NCI-H2081 treated with DMSO at 0.1 percent for 48 hours (cell line): ENCODE measurements at places on chromosomes 6 and 20.
A peak's percentile ranks its signal among the peaks of the same experiment; 100 is the strongest.

- peak; percentile 65 for DNase-seq
Measured at GRCh38 chr20:14055127-14055742, 59.9 kb downstream of the MACROD2 start.

DNA sequence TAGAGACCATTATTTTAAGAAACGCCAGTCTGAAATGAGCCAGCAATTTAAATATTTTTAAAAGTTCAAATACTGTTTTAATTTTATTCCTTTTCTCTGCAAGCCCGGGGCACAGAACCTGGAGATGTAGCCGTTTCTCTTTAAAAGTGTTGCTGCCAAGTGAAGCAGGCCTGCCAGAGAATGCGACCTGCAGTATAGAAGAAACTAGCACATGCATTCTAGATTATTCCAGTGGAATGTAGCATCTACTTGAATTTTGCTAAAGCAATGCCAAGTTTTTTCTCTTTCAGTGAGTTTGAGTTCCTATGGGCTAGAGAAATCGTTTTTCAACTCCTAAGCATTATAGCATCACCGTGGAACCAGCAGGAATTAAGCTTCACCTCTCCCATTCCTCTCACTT is 101.3 kb downstream of the QRSL1 start:
- DNase-seq, result no peak

DNA sequence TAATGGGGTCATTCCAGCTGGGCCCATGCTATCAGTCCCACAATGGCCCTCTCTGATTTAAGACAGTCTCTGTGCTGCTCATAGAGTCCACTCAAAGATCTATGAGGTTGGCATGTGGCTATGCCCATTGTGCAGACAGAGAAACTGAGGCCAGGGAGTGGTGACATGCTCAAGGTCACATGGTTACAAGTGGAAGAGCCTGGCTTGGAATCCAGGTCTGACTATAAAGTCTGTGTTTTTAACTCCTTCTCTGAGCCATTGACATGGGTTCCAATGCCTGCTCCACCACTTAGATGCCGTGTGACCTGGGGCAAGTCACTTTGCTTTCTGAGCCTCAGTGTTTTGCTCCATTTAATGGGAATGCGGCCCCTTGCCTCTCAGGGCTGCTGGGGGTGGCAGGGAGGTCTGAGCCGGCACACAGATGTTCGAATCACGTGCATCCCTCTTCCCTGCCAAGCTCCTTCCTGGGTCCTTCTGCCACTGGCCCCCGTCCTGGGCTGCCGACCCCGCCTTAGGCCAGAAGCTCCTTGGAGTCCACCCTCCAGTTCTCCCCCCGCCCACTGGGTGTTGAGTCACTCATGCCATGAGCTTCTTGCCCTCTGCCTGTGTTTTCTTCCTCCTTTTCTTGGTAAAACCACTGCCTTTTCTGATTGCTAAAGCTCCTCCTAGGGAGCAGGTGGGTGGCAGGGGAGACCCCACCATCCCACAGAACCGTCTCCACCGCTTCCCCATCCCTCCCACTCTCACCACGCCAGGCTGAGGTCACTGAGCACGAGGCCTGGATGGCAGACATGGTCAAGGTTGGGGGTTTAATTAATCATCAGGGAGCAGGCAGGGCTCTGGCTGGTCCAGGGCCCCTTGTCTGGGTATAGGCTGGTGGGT is 35.7 kb downstream of the CEBPB start:
- no peak for DNase-seq

- DNase-seq, result no peak
Measured at GRCh38 chr6:150016324-150017185, 8.8 kb downstream of the RAET1L start.

- no peak for DNase-seq
Measured at GRCh38 chr6:53544217-53544469, 758 bp downstream of the GCLC start.

DNA sequence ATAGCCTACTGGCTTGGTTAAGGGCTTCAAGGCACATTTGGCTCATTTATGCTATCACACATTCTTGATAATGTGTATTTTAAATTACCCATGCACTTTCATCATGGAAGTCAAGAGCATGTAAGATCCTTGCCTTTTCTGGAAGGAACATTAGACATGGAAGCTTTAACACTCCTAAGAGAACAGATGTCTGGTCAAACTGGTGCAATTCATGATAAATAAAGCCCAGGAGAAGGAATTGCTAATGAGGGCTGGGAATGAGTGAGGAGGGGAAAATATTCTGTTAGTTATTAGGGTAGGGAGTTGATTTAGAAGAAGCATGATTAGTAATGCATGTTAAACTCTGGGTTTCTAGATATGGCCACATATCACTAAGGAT is 688.6 kb upstream of the CITED2 start:
- no peak for DNase-seq

DNA sequence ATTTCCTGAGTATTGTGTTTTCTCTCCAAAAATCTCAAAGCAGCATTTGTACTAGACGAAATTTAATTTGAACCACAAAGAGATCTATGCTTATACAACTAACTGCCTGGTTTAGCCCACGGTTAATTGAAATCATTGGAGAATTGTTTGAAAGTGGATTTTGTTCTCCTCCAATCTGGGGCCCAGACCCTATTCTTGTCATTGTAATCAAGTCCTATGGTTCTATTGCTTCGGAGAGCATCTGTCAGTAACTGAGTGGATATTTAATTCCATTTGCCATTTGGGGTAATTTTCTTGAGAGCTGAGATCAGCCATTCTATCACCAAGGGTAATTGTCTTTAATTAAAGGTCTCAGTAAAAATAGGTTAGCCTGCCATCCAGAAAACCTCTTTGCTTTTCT is 117.0 kb upstream of the KCNG1 start:
- DNase-seq, result peak; percentile 32

GRCh38 chr6:56933650-56934049 is 21.3 kb upstream of the BEND6 start:
- DNase-seq, result no peak

- no peak for DNase-seq
Measured at GRCh38 chr6:15264902-15265761, 19.3 kb downstream of the JARID2 start.

DNA sequence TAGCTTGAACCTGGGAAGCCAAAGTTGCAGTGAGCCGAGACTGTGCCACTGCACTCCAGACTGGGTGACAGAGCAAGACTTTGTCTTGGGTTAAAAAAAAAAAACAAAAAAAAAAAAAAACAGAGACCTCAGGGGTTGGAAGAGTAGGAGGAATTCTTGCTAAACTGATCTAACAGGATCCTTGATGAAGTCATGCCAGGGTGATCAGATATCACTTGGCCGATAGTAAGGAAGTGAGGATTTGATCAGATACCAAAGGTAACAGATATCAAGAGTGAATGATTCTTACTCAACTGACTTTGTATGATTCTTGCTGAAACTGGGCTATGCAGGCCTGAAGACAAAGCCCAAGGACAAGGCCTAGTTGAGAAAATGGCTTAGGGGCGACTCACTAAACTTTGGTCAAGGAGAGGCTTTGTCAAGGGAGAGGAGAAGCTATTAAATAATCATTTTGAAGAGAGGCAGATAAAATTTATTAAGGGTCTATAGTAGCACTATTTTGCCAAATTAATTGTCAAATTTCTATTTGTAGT is 624.7 kb downstream of the UTRN start:
- no peak for DNase-seq

- DNase-seq, result no peak
Measured at GRCh38 chr6:79094938-79095337, 16.9 kb upstream of the PHIP start.

GRCh38 chr6:149453597-149454345 is 31.0 kb downstream of the ZC3H12D start:
- DNase-seq, result no peak

DNA sequence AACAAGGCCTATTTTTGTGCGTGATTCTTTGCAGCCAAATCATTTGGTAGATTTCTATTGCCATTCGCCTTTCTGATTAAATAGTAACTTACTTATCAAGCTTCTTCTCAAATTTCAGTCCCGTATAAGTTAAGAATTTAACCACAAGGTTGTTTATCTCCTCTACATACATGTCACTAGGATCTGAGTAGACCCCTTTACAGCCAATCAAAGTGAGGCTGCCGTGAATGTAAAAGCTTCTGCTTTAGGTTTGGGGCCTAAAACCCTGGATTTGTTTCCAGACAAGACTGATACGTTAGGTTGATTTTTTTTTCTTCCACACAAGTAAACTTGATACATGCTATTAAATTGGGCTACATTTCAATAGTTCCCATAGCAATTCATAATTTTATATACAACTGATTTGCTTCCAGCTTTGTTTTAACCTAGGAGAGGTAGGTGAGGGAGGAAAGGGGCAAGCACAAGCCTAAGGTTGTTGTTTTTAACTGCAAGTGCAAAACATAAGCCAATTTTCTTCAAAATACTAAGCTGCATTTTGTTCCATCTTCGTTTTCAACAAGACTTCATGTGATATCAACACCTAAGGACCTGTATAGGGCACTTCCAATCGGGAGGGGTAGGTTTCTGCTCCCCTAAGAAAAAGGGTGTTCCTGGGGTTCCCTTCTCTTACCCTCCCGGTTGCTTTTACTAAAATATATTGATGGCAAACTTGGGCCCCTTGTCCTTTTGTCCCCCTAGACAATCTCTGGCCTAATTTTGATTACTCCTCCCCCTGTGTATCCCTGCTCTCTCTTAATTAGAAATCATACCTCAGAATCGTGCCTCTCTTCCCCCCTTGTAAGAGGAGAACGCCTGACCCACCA is 1.7 kb downstream of the RANBP9 start:
- DNase-seq, result no peak

- DNase-seq, result no peak
Measured at GRCh38 chr6:122025104-122025503, 374.3 kb upstream of the HSF2 start.

- no peak for DNase-seq
Measured at GRCh38 chr20:19808498-19808897, 50.4 kb downstream of the RIN2 start.

DNA sequence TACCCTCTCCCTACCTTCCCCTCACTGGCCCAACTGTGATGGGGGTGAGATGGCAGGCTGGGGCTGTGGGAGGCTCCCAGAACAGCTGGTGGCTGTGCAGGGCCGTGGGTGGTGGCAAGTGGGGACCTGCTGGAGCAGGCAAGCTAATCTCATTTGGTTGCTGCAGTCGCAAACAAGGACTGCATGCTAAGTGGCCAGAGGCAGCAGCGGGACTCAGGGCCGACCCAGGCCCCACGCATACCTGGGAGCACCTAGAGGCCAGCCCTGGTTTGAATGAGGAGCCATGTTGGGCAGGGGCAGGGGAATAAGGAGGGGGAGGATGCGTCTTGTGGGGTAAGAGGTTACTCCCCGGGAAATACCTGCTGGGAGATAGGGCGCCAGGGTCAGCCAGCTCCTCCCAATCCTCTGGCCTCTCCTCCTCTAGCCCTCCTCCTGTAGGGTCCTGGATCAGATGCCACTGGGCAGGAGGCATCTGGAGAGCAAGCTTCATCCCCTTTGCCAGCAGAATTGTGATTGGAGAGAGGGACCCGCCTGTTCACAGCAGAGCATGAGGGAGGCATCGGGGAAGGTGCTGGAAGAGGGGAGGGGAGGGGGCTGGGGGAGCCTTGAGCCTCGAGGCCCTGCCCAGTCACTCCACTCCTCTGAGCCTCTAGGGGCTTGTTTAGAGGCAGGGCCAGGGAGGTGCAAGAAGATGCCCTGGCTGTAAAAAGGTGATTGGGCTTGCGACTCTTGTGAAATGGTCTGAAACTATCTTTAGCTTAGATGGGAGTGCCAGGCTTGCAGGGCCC is 24.3 kb upstream of the CDH22 start:
- no peak for DNase-seq

DNA sequence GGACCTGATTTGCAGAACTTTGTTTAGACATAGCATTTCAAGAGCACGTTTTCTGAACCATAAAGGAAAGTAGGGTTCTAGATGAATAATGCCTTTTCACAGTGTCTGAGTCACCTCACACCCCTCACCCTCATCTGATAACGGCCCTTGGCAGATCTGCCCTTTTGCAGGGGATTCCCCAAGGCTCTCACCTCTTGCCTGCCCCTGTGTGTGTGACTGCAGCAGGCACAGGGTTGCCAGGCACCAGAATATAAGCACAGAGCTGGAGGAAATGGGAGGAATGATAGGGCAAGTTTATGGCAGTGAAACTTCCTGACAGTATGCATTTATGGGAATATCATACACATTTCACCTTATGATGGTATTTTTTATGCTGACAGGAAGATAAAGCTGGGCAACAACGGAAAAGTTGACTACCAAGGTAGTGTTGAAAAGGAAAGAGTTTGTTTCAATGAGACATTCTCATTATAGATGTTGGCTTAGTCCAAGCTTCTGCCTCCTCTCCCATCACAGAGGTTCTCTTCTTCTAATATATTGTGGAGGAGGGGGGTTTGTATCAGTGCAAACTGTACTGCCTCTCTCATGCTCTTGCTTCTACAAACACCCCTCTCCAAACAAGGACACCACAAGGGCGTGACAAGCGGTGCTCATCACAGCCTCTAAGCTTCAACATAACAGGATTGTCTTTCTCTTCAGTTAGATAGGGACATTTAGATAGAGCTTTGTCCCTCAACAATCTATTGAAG is 101.5 kb upstream of the BACH2 start:
- DNase-seq, result no peak

GRCh38 chr20:4563534-4563933 is 158.2 kb upstream of the PRND start:
- no peak for DNase-seq

DNA sequence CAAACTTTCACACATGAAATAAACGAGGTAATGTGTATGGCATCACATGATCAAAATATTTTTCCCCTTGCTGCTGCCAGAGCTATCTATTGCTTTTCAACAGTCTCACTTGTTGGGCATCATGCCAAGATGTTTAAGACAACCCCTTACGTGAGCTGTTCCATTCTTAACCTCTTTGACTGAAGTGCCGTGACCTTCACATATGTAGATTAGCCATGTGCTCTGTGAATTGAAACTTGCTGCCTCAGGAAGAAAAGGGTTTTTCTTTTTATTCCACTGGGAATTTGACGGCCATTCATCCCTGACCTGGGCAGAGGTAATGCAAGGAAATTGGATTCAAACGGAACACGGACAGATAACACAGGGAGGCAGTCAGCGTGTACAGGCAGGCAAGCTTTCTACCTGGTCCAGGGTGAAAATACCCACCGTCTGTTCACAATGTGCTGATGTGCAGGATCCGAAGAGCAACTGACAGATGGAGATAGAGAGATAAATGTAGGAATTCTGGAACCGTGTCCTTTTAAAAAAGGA is 14.2 kb downstream of the ARID1B start:
- no peak for DNase-seq

GRCh38 chr6:7142918-7143475 is 35.2 kb downstream of the RREB1 start:
- DNase-seq, result peak; percentile 69

DNA sequence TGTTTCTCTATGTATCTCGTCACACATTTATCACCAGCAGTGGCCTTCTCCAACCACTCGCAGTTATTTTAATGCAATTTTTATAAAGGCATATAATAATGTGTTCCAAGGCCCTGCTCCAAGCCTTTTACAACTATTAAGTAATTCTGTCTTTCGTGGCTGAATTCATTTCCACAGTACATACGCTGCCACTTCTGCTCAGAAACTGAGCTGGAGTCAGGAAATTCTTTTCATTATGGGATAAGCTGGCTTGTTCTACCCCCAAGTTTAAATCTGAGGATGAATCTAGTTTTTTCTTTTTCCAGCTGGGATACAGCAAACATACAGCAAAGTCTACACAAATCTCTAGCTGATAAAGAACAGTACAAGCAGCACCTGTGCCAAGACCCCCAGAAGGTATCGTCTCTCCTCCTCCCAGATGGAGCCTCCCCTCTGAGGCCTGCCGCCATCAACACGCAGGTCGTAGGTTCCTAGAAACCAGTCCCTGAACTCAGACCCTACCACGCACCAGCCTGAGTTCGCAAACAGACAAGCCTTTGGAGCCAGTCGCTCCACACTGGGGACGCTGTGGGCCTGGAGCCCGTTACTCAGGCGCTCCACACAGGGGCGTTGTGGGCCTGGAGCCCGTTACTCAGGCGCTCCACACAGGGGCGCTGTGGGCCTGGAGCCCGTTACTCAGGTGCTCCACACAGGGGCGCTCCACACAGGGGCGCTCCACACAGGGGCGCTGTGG is 263.5 kb downstream of the THBS2 start:
- no peak for DNase-seq
